ENCODE measurements at places on chromosomes 4 and X. TPM values are rescaled to one million over a fixed set of nuclear protein-coding genes. Genes with fewer than 3 reads are reported as not detected.
A peak's percentile ranks its signal among the peaks of the same experiment; 100 is the strongest.

ANXA3 gene
- 147 TPM for total RNA-seq

IL2RG gene
- 12.0 TPM for total RNA-seq

- no peak overlapping the region for H3K4me3 ChIP-seq
- H3K4me1 ChIP-seq, result no peaks in the 10 kb centered on the region
Measured at GRCh38 chr4:85430697-85431096, 44.3 kb upstream of the ARHGAP24 start.

DNA sequence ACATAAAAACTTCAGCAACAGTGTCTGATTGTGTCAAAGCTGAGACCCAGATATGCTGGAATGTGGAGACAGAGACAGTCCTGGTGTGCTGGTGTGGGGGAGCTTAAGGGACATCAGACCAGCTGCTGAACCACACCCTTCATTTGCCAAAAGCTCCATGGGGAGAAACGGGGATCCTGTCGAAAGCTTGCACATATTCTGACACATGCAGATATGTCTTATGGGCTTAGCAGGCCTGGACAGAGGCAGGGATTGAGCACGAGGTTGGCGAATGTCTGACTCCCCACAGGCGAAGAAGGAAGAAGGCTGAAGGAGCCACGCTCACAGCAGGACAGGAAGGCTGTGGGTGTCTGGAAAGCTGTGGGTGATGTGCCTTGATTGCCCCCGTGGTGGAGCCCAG, 72.1 kb upstream of the ACSL1 start:
- no peaks in the 10 kb centered on the region for H3K36me3 ChIP-seq
- no peaks in the 10 kb centered on the region for H3K27me3 ChIP-seq
- H3K27ac ChIP-seq, result peak overlapping the region; percentile 82
- no peak for DNase-seq

GRCh38 chr4:111126340-111126739, 503.5 kb upstream of the PITX2 start:
- H3K4me1 ChIP-seq, result no peaks in the 10 kb centered on the region
- H3K27ac ChIP-seq, result no peak overlapping the region
- H3K27me3 ChIP-seq, result no peaks in the 10 kb centered on the region
- H3K4me3 ChIP-seq, result no peak overlapping the region
- DNase-seq, result no peak
- no peaks in the 10 kb centered on the region for H3K36me3 ChIP-seq

DNA sequence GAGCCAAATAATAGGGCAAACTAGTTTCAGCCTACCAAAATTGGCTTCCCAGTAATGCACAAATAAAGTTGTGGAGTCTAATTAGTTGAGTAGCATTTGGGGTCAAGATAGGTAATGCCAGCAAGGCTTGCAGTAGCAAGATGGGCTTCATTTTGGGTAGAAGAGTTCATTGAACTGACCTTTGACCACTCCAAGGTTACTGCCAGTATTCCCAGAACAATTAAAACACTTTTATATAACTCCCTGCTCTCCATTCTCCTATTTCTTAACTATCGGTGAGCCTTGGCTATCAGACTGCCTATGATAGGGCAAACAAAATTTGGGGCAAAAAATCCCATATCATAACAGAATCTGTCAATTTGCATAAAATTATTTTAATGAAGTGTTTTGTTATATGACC, 7.1 kb downstream of the DNAAF6 start:
- no peaks in the 10 kb centered on the region for H3K27me3 ChIP-seq
- H3K4me1 ChIP-seq, result no peaks in the 10 kb centered on the region
- H3K36me3 ChIP-seq, result no peaks in the 10 kb centered on the region
- H3K27ac ChIP-seq, result no peak overlapping the region
- DNase-seq, result no peak

GRCh38 chr4:107719207-107719921, 670 bp downstream of the PAPSS1 start:
- peak overlapping the region; percentile 96 for H3K4me3 ChIP-seq
- no peak for DNase-seq
